ENCODE measurements at places on chromosomes 11 and 22. TPM values are rescaled to one million over a fixed set of nuclear protein-coding genes. Genes with fewer than 3 reads are reported as not detected.

Gene PIK3C2A
- total RNA-seq: 23.5 TPM

Gene SLC1A2
- 0.03 TPM for total RNA-seq

DNA sequence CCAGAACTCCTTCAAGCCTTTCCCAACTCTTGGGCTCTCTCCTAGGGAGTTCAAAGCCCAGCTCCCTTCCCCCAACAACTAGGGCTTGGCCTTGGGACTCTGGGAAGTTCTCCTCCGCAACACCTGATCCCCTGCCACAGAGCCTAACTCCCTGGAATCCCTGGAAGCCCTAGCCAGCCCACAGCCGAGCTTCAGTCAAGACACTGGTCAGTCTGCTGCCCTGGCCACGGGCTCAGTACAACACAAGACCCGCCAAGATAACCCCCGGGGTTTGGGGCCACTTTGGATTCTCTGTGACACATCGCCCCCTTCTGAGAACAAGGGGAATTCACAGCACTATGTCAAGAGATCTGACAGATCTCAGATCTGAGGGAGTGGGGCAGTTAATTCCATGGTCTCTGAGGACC, 58.3 kb downstream of the SLC22A12 start:
- DNase-seq: peak; percentile 23

DNA sequence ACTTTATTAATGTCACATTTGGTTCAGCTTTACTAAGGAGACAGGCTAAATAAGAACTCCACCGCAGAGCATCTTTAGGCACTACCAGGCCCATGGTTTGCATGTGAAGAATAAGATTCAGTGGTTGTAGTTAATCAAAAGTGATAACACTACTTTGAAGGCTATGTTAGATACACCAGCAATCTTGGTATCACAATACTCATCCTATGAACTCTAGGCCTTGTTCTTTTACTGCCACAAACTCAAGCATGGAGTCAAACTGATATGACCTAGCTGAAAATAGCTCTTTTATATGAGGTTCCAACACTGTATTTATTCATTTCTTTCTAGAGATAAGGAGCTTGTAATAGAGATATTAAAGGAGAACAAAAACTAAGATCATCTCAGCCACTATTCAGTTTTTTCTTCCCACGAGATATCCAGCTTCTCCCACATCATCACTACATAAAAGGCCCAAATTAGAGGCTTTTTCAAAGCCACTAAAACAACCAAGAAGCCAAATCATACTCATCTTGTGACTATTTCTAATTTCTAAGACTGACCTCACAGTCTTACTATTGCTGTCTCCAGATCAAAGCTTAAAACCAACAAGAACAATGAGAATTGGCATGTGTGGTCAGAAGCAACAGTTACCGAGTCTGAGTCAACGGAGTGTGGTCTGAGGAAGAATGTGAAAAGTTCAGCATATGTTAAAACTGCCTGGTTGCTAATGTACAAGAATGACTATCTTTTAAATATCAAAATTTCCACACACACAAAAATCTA, 25.1 kb upstream of the GUCY1A2 start:
- peak; percentile 90 for DNase-seq

Gene PLEKHA7
- 10.2 TPM for total RNA-seq

Gene RASL10A
- 0.11 TPM for total RNA-seq

Data from Daoy (cell line).